Small intestine (tissue), 16 donors: ENCODE measurements at places on chromosomes 5 and 9.

GRCh38 chr5:178895615-178896571 is at the start of gene ZFP2:
Gene ZFP2 (plus strand): TSS chr5:178895913. CDS start chr5:178931314, 35,401 bp downstream.
- DNase-seq: peak; percentile 89

GRCh38 chr9:113501852-113502251 is 38.3 kb downstream of the RGS3 start:
- no peak for DNase-seq

GRCh38 chr5:105230516-105231157 is 1668.0 kb upstream of the NUDT12 start:
- no peak for DNase-seq

GRCh38 chr5:28726815-28727214 is 1688.4 kb upstream of the CDH9 start:
- no peak for DNase-seq

- DNase-seq: no peak
These were observed 84.1 kb upstream of the MEGF10 start for GRCh38 chr5:127206320-127207113.

DNA sequence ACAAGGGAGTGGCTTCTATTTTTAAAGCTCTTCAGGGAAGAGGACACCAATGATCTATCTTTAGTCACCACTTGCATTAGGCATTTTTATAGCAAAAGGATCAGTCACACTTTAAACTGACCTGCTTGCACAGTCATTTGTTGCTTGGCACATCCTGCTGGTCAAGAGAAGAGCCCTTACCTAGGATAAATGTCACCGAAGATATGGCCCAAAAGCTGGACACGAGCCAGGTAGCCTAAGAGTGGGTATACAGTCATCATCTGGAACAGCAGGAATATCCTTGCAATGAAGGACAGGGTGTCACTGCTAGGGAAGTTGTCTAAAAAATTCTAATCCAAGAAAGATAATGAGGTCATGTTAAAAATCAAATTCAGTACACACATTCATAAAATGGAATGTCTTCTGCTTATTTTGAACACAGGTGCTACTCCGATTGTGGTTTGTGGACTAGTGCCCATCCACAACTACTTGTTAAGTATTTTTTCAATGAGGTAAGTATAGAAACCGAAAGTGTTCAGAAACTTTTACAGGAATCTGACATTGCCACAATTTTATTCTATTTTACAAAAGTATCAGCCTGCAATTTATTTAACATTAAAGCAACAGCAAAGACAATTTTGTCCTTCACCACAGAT is 78.4 kb downstream of the SLC38A9 start:
- no peak for DNase-seq

GRCh38 chr5:69265931-69266330 is 31.2 kb downstream of the CDK7 start:
- DNase-seq: no peak

DNA sequence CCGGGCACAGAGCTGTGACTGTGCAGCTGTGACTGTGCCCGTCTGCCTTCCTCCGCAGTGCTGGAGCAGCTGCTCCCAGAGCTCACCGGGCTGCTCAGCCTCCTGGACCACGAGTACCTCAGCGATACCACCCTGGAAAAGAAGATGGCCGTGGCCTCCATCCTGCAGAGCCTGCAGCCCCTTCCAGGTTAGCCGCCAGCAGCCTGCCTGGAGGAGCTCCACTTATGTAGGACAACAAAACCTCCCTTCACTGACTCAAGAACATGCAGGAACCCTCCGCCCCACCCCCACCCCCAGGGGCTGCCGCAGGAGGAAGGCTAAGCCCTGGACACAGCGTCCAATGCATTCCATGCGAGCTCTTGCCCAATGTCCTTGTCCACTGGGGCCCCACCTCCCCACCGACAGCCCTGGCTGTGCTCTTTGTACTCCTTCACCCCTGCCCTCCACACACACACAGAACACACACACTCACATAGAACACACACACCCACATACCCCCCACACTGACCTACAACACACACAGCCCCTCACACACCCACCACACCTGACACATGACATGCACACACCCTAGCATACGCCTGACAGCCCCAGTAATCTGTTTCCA is 27.9 kb downstream of the AFAP1L1 start:
- DNase-seq: peak; percentile 53

DNA sequence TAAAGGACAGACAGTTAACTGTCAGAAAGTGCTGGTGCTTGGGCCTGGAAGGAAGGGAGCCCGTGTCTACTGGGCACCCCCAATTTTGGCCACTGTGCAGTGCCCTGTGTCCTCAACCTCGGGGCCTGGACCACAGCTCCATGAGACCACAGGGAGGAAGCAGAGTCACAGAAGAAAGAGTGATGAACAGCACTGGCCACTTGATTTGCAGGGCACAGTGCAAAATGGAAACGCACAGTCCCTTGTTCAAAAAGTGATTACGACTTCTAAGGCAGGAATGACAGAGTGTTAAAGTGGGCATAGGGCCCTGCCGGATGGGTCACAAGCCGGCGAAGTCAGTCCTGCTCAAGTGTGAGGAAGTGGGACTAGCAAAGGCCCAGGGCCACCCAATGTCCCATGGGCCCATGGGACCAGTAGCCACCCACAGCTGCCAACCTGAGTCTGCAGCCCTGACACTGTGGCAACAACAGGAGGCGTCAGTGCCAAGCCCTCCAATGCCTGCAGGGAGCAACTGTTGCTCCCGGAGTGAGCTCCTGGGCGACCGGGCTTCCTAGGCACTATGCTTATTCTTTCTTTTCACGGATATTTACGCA is 85.4 kb downstream of the ADAMTS2 start:
- DNase-seq: no peak

- peak; percentile 99 for DNase-seq
These were observed 57.3 kb downstream of the GADD45G start for GRCh38 chr9:89661956-89662717.

GRCh38 chr5:126947146-126948010 is 83.0 kb downstream of the MARCHF3 start:
- DNase-seq: no peak

- DNase-seq: no peak
These were observed 207.0 kb upstream of the SLC30A5 start for GRCh38 chr5:68886814-68887213.

GRCh38 chr5:155128786-155129512 is 115.4 kb downstream of the KIF4B start:
- DNase-seq: no peak

- DNase-seq: no peak
These were observed 401.0 kb upstream of the ADAMTSL1 start for GRCh38 chr9:18073002-18073401.

DNA sequence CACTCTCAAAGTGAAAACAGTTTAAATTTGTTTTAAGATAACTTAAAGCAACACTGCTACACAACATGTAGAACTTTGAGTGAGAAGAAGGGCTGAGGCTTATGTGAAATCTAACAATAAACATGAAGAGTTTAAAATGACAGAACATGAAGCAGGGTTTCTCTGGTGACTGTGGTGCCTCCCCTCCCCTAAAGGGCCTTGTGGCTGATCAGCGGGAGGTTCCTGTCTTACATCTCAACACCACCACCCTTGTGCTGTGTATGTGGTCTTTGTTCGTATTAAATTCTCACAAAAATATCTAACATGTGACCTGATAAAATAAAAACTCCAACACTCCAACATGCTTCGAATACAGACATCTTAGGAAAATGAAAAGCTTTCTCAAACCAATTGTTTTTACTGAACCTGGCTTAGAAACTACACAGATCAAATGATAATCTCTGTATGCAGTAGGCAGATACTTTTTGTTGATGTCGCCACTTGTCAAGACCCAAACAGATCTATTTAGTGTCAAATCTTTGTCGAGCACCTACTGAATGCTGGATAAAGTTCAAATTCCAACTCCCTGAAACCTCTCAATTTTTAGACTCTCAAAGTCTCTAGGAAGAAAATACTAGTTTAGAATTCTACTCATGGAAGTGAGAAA is 9.9 kb upstream of the IQGAP2 start:
- no peak for DNase-seq

DNA sequence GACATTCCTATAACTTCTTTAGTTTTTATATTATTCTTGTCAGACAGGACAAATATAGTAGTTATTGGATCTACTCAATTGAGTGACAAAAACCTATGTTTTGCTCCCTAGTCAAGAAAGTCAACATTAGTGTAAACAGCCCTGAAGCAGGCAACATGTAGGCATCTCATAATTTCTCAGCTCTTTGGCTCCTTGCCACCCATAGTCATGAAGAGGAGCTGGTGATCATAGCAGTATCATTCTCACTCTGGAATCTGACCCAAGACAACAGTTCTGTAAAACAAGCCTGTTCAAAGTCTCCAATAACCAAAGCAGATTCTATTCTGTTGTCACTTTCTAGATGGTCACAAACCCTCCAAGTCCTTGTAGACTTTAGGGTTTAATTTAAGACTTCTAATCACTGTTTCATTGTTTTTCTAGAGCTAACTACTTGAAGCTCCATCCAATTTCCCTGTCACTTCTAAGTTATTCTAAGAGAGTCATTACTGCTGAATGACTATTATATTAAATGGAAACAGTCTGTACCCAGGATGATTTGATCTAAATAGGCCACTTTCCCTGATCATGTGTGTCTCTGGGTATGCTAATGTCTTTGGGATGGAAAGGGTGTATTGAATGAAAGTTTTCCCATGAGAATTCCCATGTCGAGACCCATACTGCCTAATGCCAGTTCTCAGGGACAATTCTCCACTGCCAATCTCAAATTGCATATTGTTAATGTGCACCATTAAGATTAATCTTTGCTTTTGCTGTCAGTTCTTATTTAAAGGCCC is 533.3 kb downstream of the ACTL7B start:
- no peak for DNase-seq

- no peak for DNase-seq
These were observed 218.6 kb downstream of the SREK1 start for GRCh38 chr5:66362687-66363086.

DNA sequence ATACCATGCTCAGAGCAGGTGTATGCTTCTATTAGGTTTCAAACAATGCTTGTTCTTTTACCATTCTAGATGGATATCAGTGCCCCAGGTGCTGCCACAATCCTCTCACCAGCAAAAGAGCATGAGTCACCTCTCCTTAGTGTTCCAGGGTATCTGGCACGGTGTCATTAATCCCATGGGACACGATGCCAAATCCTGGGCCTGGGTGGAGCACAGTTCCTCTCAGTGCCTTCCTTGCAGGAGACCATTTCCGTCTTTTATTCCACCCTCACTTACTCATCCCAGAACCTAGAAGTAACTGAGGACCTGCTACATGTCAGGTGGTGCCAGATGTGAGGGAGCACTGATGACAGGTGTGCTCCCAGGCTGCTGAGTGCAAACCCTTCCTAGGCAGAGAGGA is 1.3 kb upstream of the OR13J1 start:
- peak; percentile 35 for DNase-seq

- no peak for DNase-seq
These were observed 344.9 kb downstream of the ARL15 start for GRCh38 chr5:53965459-53965858.

GRCh38 chr9:10230512-10230911 is 382.3 kb downstream of the PTPRD start:
- DNase-seq: no peak

DNA sequence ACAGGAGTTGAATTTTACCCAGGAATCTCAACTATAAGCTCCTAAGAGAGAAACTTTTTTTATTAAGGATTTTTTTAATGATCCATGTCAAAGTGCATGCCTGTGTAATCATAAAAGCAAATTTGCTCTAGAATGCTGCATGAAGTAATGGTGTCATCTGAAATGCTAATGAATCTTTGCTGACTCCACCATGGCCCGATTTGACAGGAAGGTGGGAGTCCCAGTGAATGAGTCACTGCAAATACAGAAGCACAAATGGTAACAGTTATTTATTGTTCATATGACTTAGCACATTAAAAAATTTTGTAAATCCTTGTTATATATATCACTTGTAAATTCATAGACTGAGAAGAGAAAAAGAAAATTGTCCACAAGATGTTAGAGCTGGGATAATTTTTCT is 341.3 kb downstream of the RASEF start:
- no peak for DNase-seq

- DNase-seq: peak; percentile 65
These were observed 514 bp downstream of the STOML2 start for GRCh38 chr9:35102465-35102768.

- no peak for DNase-seq
These were observed 195.7 kb upstream of the TUT7 start for GRCh38 chr9:86549920-86550319.

DNA sequence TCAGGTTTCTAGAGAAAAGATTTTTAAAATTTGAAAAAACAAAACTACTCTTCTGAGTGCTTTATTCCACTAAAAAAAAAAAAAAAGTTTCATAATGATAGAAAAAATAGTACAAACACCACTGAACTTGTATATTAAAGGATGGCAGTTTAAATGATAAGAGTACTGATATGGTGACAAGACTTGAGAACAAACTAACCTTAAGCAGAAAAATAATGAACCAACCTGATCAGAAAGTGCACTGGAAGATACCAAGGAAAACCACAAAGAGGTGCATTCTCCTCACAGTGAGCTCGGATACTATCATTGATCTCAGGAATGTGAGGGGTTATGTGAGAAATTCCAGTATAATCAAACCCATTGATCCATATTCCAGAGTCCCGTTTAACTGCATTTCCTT is 34.3 kb downstream of the ERMP1 start:
- no peak for DNase-seq

DNA sequence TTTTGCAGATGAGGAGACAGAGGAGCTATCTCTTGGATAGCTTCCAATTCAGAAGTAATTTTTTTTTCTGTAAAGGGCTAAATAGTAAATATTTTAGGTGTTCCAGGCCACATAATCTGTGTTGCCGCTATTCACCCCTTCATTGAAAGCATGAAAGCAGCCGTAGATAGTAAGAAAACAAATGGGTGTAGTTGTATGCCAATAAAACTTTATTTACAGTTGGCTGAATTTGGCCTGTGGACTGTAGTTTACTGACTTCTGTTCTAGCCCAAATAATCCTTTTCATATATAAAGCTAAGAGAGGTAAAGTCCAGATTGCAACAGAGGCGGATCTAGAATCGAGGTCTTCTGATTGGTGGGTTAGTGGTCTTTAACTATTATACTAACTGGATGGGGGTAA is 128.9 kb downstream of the SLF1 start:
- no peak for DNase-seq

GRCh38 chr5:59003641-59004040 is 420.8 kb downstream of the RAB3C start:
- no peak for DNase-seq

DNA sequence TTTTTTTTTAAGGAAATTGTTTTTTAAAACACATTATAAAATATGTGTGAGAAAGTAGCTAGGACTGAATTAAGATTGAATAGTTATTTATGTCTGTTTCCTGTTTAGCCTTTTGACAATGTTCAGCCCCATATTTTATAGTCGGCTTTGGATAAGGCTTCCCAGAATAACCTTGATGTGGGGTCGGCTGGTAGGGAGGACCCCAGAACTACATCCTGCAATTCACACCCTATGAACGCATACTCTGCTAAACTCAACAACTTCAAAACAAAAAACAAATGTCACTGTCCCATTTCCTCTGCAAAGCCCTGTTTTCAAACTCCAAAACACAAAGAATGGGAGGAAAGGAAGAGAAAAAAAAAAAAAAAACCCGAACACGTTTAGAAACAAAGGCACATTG is 63.1 kb downstream of the ARL15 start:
- DNase-seq: no peak

- DNase-seq: no peak
These were observed 209.5 kb downstream of the YTHDC2 start for GRCh38 chr5:113723021-113723420.

- DNase-seq: no peak
These were observed 21.3 kb downstream of the SLC12A7 start for GRCh38 chr5:1090538-1090937.
